ENCODE measurements at places on chromosomes 11 and 22. TPM values are rescaled to one million over a fixed set of nuclear protein-coding genes. Genes with fewer than 3 reads are reported as not detected.

DNA sequence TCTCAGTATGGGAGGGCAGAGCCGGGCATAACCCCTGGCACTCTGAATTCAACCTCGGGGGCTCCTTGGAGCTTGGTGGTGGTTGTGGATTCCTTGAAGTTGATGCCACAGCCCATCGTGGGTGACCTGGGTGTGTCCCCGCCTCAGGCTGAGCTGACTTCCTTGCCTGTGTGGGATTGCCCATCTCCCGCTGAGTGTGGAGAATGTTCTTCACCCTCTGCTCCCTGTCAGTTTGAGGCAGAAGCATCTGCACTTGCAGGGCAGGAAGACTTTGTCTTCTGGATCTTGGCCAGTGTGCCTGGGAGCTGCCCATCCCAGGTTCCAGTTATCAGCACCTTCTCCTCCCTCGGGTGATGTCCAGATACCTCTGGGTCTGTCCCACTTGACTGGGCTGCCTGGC is 25.3 kb downstream of the CD82 start:
- H3K27me3 ChIP-seq: no peaks in the 10 kb centered on the region
- H3K4me3 ChIP-seq: no peak overlapping the region
- DNase-seq: no peak

DUSP8 gene
- 8.9 TPM for total RNA-seq

DNA sequence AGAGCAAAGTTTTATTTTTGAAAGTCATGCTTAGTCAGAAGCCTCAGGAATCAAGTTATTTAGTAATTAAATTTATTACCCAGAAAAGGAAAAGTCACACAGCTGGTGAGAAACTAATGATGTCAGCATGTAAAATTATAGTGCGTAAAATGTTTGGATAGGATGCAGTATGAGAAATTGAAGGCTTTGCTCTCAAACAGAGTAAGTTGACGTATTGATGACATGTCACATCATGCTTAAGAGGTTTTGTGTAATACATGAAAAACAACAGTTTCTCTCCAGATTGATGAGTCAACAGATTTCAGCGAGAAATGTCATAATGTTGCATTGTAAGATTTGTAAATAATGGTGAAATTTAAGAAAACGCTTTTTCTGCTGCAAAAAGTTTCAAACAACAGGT is 769.8 kb downstream of the METTL15 start:
- H3K36me3 ChIP-seq: no peaks in the 10 kb centered on the region
- no peaks in the 10 kb centered on the region for H3K4me1 ChIP-seq
- no peaks in the 10 kb centered on the region for H3K27me3 ChIP-seq
- DNase-seq: no peak
- no peak overlapping the region for H3K4me3 ChIP-seq
- H3K27ac ChIP-seq: no peak overlapping the region

FAM111B gene
- total RNA-seq: 1.1 TPM

DNA sequence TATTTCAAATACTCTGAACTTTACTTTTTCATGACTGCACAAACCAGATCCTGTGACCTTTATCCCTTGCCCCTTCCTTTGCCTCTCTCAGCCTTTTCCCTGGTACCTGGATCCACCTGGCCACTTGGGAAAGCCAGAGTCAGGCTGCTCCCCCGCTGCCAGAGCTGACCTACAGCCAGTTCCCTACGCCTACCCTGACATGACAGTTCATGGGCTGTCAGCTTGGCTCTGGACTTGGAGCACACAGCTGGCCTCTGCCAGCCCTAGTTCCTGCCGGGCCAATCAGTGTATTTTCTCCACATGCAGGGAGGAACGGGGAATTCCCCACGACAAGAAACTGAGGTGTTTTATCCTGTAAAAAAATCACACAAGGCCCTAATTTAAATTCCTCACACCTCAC is 382.6 kb downstream of the INSC start:
- no peaks in the 10 kb centered on the region for H3K4me1 ChIP-seq
- no peaks in the 10 kb centered on the region for H3K36me3 ChIP-seq
- H3K4me3 ChIP-seq: no peak overlapping the region
- no peaks in the 10 kb centered on the region for H3K27me3 ChIP-seq

DNA sequence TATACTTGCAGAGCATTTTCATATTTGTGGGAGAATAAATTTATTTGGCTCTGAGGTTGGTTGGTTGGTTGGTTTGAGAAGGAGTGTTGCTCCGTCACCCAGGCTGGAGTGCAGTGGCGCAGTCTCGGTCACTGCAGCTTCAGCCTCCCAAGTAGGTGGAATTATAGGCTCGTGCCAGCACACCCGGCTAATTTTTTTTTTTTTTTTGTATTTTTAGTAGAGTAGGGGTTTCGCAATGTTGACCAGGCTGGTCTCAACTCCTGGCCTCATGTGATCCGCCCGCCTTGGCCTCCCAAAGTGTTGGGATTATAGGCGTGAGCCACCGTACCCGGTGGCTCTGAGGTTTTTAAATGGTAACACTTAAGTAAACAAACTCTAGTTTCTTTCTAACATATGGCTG is 161.1 kb downstream of the TEAD1 start:
- no peaks in the 10 kb centered on the region for H3K27me3 ChIP-seq
- H3K4me1 ChIP-seq: no peaks in the 10 kb centered on the region
- no peaks in the 10 kb centered on the region for H3K36me3 ChIP-seq
- DNase-seq: peak; percentile 66
- no peak overlapping the region for H3K27ac ChIP-seq
- no peak overlapping the region for H3K4me3 ChIP-seq

GRCh38 chr22:26194877-26195276 is 25.6 kb downstream of the SEZ6L start:
- H3K4me1 ChIP-seq: no peaks in the 10 kb centered on the region
- DNase-seq: no peak
- no peaks in the 10 kb centered on the region for H3K36me3 ChIP-seq
- no peak overlapping the region for H3K4me3 ChIP-seq
- H3K27me3 ChIP-seq: peaks cover 14% of the 10 kb centered on the region
- H3K27ac ChIP-seq: no peak overlapping the region

- DNase-seq: no peak
- no peaks in the 10 kb centered on the region for H3K27me3 ChIP-seq
- H3K27ac ChIP-seq: no peak overlapping the region
- H3K4me1 ChIP-seq: peaks cover 16% of the 10 kb centered on the region
Observed at GRCh38 chr11:9901943-9902342, 238.1 kb downstream of the SWAP70 start.

DNA sequence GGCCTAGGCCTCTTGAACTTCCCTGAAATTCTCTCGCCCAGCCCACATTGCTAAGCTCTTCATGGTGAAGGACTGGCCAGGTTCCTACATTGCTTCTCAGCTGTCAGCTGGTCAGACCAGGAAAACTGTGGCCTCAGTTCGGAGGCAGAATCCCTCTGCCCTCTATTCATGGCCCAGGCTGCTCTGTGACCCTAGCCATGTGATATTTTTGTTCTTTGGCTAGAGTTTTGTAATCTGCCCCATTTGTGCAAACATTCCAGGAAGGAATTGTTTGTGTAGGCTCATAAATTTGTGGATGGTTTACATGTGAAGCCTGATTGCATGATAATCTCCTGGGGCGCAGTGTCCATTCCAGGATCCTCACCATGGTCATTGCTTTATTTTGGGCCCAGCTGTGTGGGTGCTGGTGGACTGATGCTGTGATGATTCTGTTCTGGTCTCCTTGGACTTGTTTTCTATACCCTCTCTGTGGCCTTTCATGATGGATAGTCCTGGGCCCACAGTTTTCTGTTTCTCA is 149.1 kb upstream of the E2F8 start:
- H3K27me3 ChIP-seq: no peaks in the 10 kb centered on the region
- H3K36me3 ChIP-seq: no peaks in the 10 kb centered on the region
- no peak for DNase-seq
- H3K27ac ChIP-seq: peak overlapping the region; percentile 31

GRCh38 chr11:100672498-100673033 is 14.5 kb upstream of the ARHGAP42 start:
- no peaks in the 10 kb centered on the region for H3K4me1 ChIP-seq
- no peak overlapping the region for H3K4me3 ChIP-seq
- no peaks in the 10 kb centered on the region for H3K27me3 ChIP-seq
- no peak for DNase-seq
- no peak overlapping the region for H3K27ac ChIP-seq
- no peaks in the 10 kb centered on the region for H3K36me3 ChIP-seq

DNA sequence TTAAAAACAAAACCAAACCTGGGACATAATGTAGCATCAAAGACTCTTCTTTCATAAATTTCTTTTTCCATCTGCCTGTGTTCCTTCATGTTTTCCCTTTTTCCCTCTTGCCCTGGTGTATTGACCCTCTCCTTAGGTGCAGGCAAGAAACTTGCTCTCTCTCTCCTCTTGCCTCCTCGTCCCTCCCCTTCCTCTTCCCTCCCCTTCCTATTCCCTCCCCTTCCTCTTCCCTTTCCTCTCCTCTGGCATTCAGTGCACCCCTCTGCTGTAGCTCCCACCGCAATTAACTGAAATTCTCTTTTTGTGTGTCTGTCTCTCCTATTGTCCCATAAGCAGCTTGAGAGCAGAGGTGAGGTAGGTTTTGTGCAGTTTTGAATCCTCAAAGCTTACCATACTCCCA is 49.9 kb downstream of the CSF2RB start:
- DNase-seq: no peak
- no peak overlapping the region for H3K27ac ChIP-seq
- H3K4me1 ChIP-seq: no peaks in the 10 kb centered on the region
- H3K36me3 ChIP-seq: no peaks in the 10 kb centered on the region

DNA sequence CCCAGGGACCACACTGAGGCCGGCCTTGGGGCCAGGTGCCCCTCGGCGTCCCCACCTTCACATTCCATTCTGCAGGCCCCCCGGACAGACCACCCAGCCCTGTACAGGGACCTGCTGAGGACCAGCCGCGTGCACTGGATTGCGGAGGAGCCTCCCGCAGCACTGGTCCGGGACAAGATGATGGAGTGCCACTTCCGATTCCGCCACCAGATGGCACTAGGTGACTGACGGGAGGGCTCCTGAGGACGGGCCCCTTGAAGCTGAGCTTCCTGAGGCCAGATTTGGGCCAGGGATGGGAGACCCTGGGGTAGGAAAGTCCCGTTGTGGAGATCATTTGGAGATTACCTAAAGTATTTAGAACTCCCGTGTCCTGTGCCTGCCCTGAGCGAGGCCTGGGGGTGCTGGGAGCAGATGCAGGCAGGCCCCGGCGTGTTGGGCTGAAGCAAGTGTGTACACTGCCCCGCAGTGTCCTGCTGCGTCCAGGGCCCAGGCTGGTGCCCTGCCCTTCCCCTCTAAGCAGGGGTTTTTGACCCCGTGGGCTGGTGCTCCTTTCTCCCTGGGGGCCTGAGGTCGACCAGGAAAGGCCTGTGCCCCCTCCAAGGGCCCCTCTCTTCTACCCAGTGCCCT is 20.0 kb downstream of the TRMU start:
- no peaks in the 10 kb centered on the region for H3K27me3 ChIP-seq
- H3K4me1 ChIP-seq: peaks cover 6% of the 10 kb centered on the region
- H3K4me3 ChIP-seq: no peak overlapping the region
- no peak overlapping the region for H3K27ac ChIP-seq
- peak; percentile 74 for DNase-seq

DNA sequence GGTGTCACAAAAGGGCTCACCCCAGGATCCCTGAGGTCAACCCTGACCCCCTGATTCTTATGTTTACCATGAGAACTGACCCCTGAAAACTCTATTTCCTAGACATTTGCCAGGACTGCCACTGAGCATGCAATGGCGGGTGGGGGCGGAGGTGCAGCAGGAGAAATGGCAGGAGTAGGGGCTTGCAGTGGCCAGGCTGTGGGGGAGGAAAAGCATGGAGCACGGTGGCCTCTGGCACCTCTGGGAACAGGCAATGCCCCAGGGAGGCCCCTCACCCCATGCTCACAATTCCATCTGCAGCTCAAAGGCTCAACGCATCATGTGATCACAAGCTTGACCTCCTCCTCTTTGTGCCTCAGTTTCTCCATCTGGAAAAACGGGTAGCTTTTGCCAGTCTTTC is 46.5 kb upstream of the FGF3 start:
- no peak overlapping the region for H3K27ac ChIP-seq
- peaks cover 37% of the 10 kb centered on the region for H3K27me3 ChIP-seq
- H3K4me1 ChIP-seq: no peaks in the 10 kb centered on the region
- H3K4me3 ChIP-seq: no peak overlapping the region
- DNase-seq: peak; percentile 10

GRCh38 chr11:1290052-1291040 is 19.1 kb downstream of the TOLLIP start:
- no peaks in the 10 kb centered on the region for H3K27me3 ChIP-seq
- peaks cover 81% of the 10 kb centered on the region for H3K36me3 ChIP-seq
- no peaks in the 10 kb centered on the region for H3K4me1 ChIP-seq
- no peak overlapping the region for H3K4me3 ChIP-seq
- DNase-seq: peak; percentile 41

OR51B5 gene
- total RNA-seq: not detected

GRCh38 chr11:80188076-80188627 is 747.3 kb upstream of the TENM4 start:
- DNase-seq: no peak
- H3K36me3 ChIP-seq: no peaks in the 10 kb centered on the region
- H3K27me3 ChIP-seq: no peaks in the 10 kb centered on the region
- H3K4me3 ChIP-seq: no peak overlapping the region

GRCh38 chr22:32558681-32559355 is 84.2 kb downstream of the FBXO7 start:
- peak overlapping the region; percentile 47 for H3K27ac ChIP-seq
- H3K4me1 ChIP-seq: peaks cover 57% of the 10 kb centered on the region
- H3K4me3 ChIP-seq: no peak overlapping the region
- H3K36me3 ChIP-seq: no peaks in the 10 kb centered on the region

DNA sequence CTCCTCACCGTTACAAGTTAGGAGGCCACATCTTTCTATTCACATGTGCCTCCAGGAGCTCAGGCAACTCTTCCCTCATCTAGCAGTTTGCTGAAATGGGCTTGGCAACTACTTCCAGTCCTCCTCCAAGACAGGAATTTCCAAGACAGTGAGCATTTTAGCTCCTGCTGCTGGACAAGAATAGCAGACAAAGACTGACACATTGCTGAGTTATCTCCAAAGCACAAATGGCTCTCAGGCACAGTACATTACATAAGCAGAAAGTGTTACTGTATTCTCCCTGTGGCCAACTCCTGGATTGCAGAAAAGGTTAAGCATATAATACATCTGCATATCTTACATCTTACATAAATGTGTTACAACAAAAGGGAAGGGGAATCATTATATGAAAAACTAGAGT is 83.2 kb upstream of the POU2AF2 start:
- no peak overlapping the region for H3K27ac ChIP-seq
- no peak for DNase-seq
- no peaks in the 10 kb centered on the region for H3K4me1 ChIP-seq
- no peak overlapping the region for H3K4me3 ChIP-seq
- H3K27me3 ChIP-seq: no peaks in the 10 kb centered on the region

- no peak overlapping the region for H3K27ac ChIP-seq
- no peak for DNase-seq
- H3K4me1 ChIP-seq: no peaks in the 10 kb centered on the region
- H3K27me3 ChIP-seq: no peaks in the 10 kb centered on the region
Observed at GRCh38 chr22:45720839-45721378, 49.3 kb downstream of the ATXN10 start.

GRCh38 chr11:72002841-72003775 is 4.4 kb downstream of the IL18BP start:
- no peak overlapping the region for H3K4me3 ChIP-seq
- H3K4me1 ChIP-seq: peaks cover 34% of the 10 kb centered on the region
- no peak for DNase-seq

GRCh38 chr22:21780259-21780658 is 44.7 kb upstream of the YPEL1 start:
- DNase-seq: no peak
- peaks cover 63% of the 10 kb centered on the region for H3K36me3 ChIP-seq
- no peak overlapping the region for H3K4me3 ChIP-seq
- H3K4me1 ChIP-seq: no peaks in the 10 kb centered on the region

GRCh38 chr11:59141673-59142460 is 789 bp upstream of the FAM111A start:
- peak overlapping the region; percentile 96 for H3K27ac ChIP-seq
- peaks cover 35% of the 10 kb centered on the region for H3K4me1 ChIP-seq
- DNase-seq: no peak

All from lower lobe of right lung (tissue), 2 donors.